Hematopoietic multipotent progenitor cell treated with erythropoietin and hydrocortisone succinate and interleukin-3 and kit ligand, for 6 days (in vitro differentiated cells): ENCODE measurements at places on chromosomes 3 and 15.

DNA sequence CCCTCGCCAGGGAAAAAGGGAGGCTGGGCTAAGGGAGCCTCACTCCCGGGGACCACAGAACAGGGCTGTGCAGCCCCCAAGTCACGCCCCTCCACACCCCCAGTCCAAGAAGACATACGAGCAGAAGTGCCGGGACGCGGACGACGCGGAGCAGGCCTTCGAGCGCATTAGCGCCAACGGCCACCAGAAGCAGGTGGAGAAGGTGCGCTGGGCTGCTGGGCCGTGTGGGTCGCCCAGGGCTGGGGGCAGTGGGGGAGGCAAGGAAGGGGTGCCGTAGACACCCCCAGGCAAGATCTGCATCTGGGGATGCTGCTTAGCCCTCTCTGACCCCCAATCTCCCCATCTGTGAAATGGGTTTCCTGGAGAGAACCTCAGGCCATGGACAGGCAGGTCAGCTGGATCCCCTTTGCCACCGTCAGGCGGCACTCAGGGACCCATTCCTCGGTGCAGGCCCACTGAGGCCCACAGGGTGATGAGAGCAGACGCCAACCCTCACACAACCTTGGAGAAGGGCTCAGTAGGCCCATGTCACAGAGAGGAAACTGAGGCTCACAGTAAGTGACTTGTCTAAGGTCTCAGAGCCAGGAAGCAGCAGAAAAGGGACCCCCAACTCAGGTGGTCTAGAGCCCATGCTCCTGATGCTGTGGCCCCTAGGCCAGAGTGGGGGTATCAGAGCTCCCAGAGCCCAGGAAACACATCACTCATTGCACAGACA is 33.7 kb downstream of the PSTPIP1 start:
- DNase-seq, result no peak

DNA sequence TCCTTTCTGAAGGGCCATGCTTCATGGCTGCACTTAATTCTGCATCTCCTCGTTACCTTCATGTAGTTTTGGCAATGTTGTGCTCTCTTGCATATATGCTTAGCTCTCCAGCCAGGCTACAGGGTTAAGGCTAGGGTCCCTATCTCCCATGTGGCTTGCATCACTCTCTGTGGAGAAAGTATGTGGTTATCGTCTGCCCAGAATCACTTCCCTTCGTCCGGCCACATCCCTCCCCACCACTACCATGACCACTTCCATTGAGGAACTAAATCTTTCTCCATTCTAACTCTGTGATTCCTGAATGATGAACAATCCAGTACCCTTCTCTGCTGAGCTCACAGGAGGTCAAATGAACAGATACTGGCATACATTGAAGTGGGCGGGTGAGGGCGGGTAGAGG is 34.0 kb downstream of the WWTR1 start:
- DNase-seq, result peak; percentile 47

DNA sequence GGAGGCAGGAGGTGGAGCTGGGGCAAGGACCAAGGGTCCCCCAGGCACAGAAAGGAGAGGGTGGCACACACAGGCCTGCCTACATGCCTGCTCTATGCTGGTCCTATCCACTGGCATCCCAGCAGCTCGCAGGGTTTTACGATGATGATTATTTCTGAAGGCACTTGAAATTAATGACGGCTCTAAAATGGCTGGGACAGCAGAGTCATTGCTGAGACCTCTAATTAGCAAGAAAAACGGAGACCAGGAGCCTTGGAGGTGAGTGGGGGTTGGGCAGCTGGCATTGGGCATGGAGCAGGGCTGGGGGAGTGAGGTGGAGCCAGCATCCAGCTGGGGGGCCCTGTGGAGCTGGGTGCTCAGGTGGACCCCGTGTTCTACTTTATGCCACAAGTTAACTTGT is 3.5 kb upstream of the LINGO1 start:
- no peak for DNase-seq

DNA sequence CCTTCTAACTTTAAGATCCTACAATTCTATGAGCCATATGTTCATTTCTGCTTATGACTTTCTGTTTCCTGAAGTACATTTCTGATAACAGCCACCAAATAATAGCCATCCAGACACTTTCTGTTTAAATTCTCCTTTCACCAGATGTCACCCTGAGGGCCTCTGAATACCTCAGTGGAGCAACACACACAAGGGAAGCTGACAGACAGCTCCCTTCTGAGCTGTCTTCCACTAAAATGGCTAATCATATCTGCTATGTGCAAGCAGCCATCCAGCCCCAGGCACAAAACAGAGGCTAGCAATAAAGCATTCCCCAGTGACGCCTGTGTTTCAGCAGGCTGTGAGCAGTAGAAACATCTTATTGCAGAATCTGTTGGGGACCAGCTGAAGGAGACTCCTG is 666.6 kb upstream of the UBE2E2 start:
- DNase-seq, result no peak

DNA sequence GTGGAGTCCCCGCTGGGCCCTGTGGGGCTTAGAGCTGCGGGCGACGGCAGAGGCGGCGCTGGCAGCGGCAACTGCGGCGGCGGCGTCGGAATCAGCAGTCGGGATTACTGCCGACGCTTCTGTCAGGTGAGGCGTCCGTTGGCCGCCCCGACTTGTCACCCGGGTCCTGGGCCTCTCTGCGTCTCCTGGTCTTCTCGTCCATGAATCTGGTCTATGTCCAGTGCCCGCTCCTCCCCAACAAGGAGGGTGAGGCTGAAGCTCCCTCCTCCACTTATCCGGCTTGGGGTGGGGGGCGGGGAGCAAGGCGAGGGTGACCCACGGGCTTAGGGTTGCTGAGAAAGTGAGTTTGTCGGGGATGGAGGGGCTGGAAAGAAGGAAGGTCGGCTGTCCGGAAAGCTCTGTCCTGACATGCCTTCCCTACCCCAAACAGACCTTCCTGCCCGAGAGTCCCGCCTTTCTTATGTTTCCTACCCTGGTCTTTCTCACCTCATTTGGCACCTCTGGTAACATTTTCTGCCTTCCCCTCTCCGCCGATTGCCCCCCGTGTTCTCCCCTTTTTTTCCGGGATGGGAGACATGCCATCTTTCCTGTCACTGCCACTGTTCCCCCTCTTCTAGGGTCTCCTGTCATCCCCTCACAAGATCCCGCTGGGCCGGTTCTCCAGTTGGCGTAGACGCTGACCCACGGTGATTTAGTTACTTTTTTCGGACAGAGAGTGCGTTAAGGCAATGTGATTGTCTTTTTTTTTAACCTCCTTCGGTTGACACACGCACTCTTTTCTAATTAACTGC is 520 bp downstream of the ZNF654 start:
- no peak for DNase-seq

- DNase-seq, result no peak
These were observed 224.0 kb upstream of the ARHGEF26 start for GRCh38 chr3:153897025-153897723.

DNA sequence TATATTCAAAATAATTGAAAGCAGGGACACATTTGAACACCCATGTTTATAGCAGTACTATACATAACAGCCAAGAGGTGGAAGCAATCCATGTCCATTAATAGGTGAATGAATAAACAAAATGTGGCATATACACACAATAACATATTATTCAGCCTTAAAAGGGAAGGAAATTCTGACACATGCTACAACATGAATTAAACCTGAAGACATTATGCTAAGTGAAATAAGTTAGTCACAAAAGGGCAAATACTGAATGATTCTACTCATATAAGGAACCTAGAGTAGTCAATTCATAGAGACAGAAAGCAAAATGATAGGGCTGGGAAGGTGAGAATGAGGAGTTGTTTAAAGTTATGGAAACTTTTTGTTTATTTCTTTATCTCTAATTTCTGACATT is 40.9 kb downstream of the SNTN start:
- DNase-seq, result no peak

GRCh38 chr3:67076607-67077006 is 78.5 kb downstream of the KBTBD8 start:
- no peak for DNase-seq

DNA sequence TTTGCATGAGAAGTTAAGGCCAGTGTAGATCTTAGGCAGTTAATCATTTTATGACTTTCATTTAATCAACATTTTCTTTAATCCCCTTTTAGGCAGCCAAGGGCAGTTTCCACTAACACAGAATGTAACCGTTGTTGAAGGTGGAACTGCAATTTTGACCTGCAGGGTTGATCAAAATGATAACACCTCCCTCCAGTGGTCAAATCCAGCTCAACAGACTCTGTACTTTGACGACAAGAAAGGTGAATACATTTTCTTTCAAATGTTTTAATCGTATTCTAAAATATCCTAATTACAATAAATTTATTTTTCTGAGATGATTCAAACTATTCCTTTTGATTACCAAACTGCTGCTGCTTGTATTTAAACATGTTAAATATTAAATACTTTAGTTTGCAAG is 843.2 kb downstream of the CADM2 start:
- DNase-seq, result peak; percentile 13

DNA sequence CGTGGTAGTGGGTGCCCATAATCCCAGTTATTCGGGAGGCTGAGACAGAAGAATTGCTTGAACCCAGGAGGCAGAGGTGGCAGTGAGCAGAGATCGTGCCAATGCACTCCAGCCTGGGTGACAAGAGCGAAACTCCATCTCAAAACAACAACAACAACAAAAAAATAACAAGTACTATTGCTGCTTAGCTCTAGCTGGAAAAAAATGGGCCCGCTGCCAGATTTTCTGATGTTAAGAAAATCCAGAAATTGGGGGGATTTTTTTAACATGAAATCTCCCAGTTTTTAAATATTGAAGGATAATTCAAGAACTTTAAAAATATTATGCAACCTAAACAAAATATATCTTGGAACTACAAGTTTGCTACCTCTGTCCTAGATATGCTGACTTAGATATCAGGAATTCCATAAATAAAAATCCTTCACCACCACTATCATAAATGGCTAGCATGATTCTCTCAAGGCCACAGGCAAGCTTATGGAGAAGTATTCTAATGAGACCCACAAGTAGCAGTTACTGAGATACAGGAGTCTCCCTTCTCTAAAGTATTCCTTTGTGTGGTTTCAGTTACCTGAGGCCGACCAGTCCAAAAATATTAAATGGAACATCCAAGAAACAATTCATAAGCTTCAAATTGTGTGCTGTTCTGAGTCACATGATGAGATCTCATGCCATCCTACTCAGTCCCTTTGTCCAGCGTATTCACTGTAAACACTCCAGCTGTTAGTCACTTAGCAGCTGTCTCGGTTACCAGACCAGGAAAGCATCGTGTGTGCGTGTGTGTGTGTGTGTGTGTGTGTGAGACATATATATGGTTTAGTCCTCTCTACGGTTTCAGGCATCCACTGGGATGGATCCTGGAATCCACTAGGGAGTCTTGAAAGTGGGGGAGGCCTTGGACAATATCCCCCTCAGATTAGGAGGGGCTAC is 277.2 kb downstream of the TBL1XR1 start:
- no peak for DNase-seq

DNA sequence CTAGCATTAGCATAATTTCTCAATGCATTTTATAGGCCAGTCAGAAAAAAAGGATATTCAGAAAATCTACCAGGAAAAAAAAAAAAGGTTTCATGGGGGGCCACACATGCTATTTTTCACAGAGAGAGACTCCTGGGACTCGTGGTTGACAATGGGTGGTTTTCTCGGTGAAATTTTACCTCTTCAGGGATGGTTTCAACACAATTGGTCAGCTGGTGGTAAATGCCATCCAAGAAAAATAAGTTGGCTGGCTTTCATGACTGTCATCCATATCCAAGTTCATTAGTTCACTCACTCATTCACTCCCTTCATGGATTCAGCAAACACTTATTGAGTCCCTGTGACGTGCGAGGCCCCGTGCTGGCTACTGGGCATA is 217.3 kb downstream of the SHQ1 start:
- DNase-seq, result no peak

DNA sequence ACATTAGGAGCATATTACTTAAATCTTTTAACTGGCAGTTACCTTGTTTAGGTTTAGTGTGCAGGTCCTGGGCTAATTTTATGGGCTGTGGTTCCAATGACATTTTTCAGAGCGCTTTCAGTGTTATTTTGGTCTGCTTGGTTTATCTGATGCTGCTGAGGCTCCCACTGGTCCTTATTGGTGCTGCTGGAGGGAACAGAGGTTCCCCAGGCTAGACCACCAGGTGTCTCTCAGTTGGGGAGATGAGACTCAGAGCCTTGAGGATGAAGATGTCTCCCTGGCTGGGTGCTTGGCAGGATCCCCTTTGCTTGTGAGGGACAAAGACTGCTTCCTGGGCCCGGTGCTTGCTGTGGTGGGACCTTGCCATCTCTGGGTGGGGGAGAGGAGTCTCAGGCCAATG is 28.3 kb upstream of the TASOR start:
- no peak for DNase-seq
